Hematopoietic multipotent progenitor cell treated with erythropoietin and hydrocortisone succinate and interleukin-3 and kit ligand, for 6 days (in vitro differentiated cells): ENCODE measurements at places on chromosomes 3 and 15.

DNA sequence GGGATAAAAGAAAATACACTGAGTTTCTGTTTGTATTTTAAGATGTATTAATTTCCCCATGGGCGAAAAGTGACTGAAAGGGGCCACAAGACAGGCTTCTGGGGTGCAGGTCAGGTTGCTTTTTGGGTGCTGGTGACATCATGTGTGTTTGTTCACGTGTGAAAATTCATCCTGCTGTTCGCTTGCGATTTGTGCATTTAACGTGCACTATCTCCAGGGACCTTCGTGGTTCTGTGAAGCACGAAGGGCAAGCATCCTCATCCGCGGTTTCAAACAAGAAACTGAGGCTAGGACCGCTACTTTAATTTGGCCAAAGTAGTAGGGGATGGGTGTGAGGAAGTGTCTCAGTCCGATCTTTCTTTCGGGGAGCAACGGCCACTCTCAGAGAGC lies 1.6 kb upstream of the SMAD6 start:
- DNase-seq = no peak

DNA sequence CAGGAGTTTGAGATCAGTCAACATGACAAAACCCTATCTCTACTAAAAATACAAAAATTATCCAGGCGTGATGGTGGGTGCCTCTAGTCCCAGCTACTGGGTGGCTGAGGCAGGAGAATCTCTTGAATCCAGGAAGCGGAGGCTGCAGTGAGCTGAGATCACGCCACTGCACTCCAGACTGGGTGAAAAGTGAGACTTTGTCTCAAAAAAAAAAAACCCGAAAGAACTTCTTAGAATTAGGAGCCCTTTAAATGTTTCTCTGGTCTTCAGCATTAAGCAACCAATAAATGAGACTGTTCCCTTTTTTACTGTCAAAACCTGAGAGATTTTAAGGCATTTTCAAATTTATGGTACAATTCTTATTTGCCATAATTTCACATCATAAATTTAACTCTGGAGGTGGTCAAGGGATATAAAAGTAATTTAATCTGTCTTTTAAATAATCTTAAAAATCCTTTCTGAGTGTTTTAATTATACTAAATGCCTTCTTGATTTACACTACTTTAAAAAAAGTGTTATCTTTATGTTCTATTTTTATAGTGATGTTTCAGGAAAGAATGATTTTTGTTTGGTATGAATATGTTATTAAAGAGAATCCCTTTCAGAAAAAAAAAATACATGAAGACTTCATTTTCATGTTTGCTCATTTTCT lies 10.1 kb downstream of the PCOLCE2 start:
- DNase-seq = no peak

DNA sequence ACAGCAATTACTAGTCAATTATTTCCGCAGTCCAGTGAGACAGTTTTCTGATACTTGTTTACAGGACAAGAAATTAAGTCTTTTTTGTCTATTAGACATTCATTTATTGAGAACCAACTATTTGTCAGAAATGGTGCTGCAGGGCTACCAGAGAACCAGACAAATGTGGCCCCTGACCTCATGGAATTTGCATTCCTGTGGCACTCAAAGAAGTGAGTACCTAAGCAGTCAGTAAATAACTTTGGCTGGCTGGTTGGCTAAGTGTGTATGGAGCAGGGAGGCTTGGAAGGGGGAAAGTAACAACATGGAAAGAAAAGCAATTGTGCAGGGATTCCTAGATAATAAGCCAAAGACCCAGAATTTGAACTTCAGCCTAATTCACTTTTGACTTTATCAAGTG lies 837.0 kb upstream of the CFAP20DC start:
- DNase-seq = no peak

GRCh38 chr3:173008978-173009377 lies 132.1 kb downstream of the SPATA16 start:
- DNase-seq = no peak
